ENCODE measurements at places on chromosomes 7 and 10.

GRCh38 chr7:41693150-41693997 is 9.5 kb downstream of the INHBA start:
- no peaks in the 10 kb centered on the region for H3K36me3 ChIP-seq
- H3K4me1 ChIP-seq: no peaks in the 10 kb centered on the region

GRCh38 chr7:110612680-110613079 is 478.2 kb upstream of the LRRN3 start:
- no peak overlapping the region for H3K27ac ChIP-seq
- DNase-seq: no peak
- H3K4me1 ChIP-seq: no peaks in the 10 kb centered on the region
- H3K36me3 ChIP-seq: no peaks in the 10 kb centered on the region
- H3K4me3 ChIP-seq: no peak overlapping the region

DNA sequence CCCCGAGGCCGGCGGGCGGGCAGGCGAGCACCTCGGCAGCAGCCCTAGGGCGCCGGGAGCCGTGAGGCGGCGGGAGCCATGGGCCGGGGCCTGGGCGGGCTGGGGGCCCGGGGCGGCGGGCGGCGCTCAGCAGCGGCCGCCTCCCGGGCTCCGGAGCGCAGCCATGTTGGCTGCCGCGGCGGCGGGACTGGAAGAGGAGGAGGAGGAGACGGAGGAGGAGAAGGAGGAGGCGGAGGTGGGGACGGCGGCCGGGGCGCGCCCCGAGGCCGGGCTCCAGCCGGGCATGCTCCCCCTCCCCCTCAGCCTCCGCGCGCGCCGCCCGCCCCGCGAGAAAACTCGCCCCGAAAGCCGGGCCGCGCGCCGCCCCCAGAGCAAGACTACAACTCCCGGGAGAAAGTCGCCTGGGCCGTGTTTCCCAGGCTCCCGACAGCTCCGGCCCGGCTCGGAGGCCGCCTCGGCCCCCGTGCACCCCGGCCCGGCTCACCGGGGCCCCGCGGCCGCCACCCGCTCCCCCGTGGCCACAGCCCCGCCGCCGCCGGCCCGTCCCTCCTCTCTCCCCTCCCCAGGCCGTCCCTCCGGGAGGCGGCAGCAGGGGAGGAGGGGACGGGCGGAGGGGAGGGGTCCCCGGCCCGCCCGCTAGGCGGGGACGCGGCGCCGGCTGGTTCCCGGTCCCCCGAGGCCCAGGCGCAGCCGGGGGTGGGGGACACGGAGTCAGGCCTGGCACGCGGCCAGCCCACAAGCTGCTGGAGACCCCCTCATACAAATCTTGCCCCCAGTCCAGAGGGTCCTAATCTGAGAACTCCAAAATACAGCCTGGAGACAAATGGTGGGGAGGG is at the start of gene DLG5:
Gene DLG5 (minus strand): TSS at position 190 of the 836 bp plus-strand sequence. CDS start 235 bp downstream, outside the sequence.
- H3K27me3 ChIP-seq: peaks cover 66% of the 10 kb centered on the region
- DNase-seq: peak; percentile 41
- H3K4me3 ChIP-seq: peak within 1 kb of the TSS; percentile 63
- H3K4me1 ChIP-seq: peaks cover 8% of the 10 kb centered on the region

DNA sequence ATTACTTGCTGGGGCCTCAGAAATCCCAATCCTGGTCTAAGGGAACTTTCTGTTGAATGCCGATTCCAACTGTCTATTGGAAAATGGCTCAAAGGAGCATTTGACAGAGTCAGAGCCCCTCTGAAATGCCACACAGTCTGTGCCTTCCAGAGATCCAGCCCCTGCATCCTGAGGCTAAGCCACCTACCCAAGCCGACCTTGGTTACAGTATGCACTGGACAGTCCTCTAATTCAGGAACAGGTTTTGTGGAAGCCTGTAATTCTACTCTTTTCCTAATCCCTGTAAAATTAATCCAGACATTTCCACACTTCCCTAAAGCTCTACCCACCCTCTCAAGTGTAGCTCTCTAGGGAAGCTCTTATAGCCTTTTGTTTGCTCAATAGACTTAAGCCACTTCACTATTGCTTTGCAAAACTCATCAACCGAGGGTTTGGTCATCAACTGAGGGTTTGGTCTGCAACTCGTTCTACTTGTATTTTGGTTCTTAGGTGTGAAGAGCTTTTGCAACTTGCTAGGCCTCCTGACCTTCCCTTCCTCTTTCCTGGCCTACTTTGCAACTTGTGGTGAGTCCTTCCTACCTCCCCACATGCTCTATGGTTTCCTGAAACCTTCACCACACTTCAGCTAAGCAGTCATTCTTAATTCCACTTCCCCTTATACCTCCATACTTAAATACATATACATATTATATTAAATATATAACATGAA is 364.8 kb downstream of the SFMBT2 start:
- DNase-seq: no peak
- no peaks in the 10 kb centered on the region for H3K27me3 ChIP-seq
- peaks cover 5% of the 10 kb centered on the region for H3K4me1 ChIP-seq
- peaks cover 2% of the 10 kb centered on the region for H3K36me3 ChIP-seq
- H3K4me3 ChIP-seq: no peak overlapping the region
- H3K27ac ChIP-seq: no peak overlapping the region

- peaks cover 26% of the 10 kb centered on the region for H3K27me3 ChIP-seq
- H3K4me3 ChIP-seq: no peak overlapping the region
- H3K4me1 ChIP-seq: no peaks in the 10 kb centered on the region
- peaks cover 2% of the 10 kb centered on the region for H3K36me3 ChIP-seq
- DNase-seq: no peak
These were observed 60.8 kb downstream of the PTTG1IP2 start for GRCh38 chr7:90530263-90530662.

DNA sequence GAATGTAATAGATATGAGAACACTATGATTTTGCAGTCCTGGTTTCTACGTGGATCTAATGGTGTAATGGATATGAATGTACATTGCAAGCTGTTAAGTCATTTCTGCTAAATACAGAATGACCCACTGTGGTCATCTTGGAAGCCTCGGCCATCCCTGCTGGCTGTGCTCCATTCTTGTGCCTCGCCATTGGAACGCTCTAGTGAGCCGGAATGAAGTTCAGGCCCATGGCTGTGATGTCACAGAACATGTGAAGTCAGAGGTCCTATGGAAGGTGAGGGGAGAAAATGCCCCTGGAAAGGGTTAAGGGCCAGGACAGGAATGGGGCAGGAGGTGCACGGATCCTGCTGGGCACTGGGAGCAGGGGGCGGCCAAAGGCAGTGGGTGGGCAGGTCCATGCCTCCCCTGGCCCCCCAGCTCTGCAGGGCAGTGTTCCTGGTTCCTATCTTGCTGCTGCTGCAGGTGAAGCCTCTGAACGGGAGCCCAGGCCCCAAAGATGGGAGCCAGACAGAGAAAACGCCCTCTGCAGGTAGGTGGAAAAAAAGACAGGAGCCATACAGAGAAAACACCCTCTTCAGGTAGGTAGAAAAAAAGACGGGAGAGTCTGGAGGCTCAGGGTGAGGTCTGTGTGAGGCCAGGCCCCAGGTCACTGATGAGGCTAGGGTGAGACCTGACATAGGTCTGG is at the start of gene LLCFC1:
Gene LLCFC1 (plus strand): TSS at position 259 of the 685 bp plus-strand sequence. CDS start 138 bp downstream, at position 397.
- peak; percentile 3 for DNase-seq
- no peaks in the 10 kb centered on the region for H3K36me3 ChIP-seq
- no peaks in the 10 kb centered on the region for H3K27me3 ChIP-seq
- H3K27ac ChIP-seq: no peak within 1 kb of the TSS

DNA sequence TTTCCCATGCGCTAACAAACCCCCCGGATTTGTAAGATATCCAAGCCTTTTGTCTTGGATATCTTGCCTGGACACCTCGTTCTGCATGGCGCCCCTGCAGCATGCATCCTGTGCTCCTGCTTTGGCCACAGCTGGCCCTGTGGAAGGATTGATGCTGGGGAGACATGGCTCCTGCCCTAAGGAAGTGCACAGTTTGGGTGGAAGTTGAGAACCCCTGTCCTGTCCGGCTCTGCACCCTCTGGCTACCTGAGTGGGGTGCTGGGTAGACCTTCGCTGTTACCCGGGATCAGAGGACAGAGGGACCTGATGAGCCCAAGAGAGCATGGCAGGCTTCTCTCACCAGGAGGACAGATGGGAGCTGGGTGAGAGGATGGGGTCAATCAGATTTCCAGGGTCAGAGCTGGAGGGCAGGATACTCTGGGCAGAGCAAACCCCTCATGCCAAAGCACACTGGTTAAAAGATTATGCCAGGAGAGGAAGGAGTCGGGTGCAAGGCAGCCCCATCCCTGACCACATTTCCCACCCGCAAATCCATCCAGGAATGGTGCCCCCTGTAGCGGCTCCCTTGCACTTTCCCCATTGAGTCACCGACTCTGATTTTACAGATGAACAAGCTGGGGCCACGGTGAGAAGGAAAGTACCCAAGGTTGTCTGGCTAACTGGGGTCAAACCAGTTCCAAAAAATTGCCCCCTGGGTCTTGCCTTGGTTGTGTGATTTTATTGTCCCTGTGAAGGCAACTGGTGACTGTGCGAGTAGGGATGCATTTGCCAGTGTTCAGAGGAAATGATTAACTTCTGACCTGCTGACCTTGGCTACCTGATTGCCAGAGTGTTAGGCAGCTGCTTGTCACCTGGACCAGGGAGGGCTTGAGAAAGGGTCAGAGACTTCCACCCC is 290.1 kb upstream of the ZMIZ1 start:
- DNase-seq: no peak
- H3K36me3 ChIP-seq: no peaks in the 10 kb centered on the region
- peaks cover 3% of the 10 kb centered on the region for H3K27me3 ChIP-seq
- H3K4me3 ChIP-seq: no peak overlapping the region
- H3K27ac ChIP-seq: no peak overlapping the region

- no peak overlapping the region for H3K27ac ChIP-seq
- H3K36me3 ChIP-seq: no peaks in the 10 kb centered on the region
- no peak for DNase-seq
- H3K4me1 ChIP-seq: no peaks in the 10 kb centered on the region
- peaks cover 44% of the 10 kb centered on the region for H3K27me3 ChIP-seq
These were observed 29.5 kb upstream of the EBF3 start for GRCh38 chr10:129993621-129994020.

DNA sequence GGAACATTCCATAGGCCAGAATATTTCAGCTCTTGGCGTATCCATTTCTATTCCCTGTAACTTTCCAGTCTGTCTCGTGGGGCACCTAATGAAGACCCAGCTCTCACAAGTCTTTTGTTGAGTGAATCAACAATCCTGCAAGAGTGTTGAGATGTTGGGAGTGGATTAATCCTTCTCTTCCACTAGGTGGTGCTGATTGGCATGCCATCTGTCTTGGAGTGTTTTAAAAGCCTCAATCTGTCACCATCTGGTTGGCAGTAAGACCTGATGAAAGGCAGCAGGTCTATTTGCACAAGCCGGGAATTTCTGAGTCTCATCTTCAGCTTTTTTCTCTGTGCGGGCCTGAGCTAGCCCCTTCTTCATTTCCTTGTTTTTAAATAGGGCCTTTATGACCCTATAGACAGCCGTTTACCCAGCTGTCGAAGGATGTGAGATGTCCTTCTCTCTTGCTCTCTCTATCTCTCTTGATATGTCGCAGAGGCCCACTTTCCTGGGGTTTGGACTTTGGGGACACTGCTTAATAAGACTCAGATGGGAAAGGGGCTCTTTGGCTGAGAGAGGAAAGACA is 180.5 kb downstream of the ZNF365 start:
- peaks cover 2% of the 10 kb centered on the region for H3K36me3 ChIP-seq
- peaks cover 3% of the 10 kb centered on the region for H3K27me3 ChIP-seq
- no peak overlapping the region for H3K4me3 ChIP-seq
- no peak overlapping the region for H3K27ac ChIP-seq
- H3K4me1 ChIP-seq: no peaks in the 10 kb centered on the region

DNA sequence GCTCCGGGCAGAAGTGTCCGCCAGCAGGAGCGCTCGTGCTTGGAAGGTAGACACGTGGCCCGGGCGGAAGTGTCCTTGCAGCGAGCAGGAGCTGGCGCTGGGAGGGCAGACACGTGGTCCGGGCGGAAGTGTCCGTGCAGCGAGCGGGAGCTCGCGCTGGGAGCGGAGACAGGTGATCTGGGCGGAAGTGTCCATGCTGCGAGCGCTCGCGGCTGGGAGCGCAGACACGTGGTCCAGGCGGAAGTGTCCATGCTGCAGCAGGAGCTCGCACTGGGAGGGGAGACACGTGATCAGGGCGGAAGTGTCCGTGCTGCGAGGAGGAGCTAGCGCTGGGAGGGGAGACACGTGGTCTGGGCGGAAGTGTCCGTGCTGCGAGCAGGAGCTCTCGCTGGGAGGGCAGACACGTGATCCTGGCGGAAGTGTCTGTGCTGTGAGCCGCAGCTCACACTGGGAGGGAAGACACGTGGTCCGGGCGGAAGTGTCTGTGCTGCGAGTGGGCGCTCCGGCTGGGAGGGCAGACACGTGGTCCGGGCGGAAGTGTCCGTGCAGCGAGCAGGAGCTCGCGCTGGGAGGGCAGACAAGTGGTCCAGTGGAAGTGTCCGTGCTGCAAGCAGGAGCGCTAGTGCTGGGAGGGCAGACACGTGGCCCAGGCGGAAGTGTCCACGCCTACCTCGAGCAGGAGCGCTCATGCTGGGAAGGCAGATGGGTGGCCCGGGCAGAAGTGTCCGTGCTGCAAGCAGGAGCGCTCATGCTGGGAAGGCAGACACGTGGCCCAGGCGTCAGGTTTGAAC is 41.1 kb upstream of the PRKAR1B start:
- H3K4me1 ChIP-seq: no peaks in the 10 kb centered on the region
- no peak overlapping the region for H3K4me3 ChIP-seq
- H3K27me3 ChIP-seq: no peaks in the 10 kb centered on the region
- H3K27ac ChIP-seq: no peak overlapping the region
- no peak for DNase-seq

GRCh38 chr7:8356071-8356470 is 77.3 kb upstream of the NXPH1 start:
- no peak overlapping the region for H3K27ac ChIP-seq
- no peak for DNase-seq
- H3K36me3 ChIP-seq: no peaks in the 10 kb centered on the region
- H3K4me1 ChIP-seq: no peaks in the 10 kb centered on the region

GRCh38 chr10:15541376-15541775 is 170.3 kb upstream of the FAM171A1 start:
- no peaks in the 10 kb centered on the region for H3K36me3 ChIP-seq
- H3K4me3 ChIP-seq: no peak overlapping the region
- H3K27me3 ChIP-seq: peaks cover 5% of the 10 kb centered on the region
- H3K4me1 ChIP-seq: no peaks in the 10 kb centered on the region
- H3K27ac ChIP-seq: no peak overlapping the region

GRCh38 chr7:83166781-83167180 is 4.1 kb upstream of the PCLO start:
- peaks cover 19% of the 10 kb centered on the region for H3K27me3 ChIP-seq
- H3K36me3 ChIP-seq: no peaks in the 10 kb centered on the region
- H3K4me3 ChIP-seq: no peak overlapping the region
- H3K27ac ChIP-seq: no peak overlapping the region

DNA sequence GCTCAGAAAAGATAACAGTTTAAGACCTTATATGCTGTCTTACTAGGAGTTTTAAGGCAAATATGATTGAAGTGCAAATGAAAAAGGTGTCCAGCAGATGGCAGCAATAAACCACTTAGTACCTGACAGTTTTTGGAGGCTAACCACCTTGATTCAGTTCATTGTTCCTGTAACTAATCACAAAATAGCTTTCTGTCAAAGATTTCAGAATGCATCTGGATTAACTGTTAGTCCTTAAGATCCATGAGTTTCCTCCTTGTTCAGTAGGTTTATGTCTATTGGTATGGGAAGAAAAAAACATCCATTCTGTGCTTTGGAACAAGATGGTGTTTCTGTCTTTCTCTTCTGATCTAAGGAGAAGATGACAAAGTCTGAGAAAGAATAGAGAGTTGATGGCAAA is 46.6 kb downstream of the CCSER2 start:
- peaks cover 14% of the 10 kb centered on the region for H3K36me3 ChIP-seq
- H3K4me3 ChIP-seq: no peak overlapping the region
- no peaks in the 10 kb centered on the region for H3K27me3 ChIP-seq
- peaks cover 37% of the 10 kb centered on the region for H3K4me1 ChIP-seq
- no peak overlapping the region for H3K27ac ChIP-seq

- peak overlapping the region; percentile 25 for H3K4me3 ChIP-seq
- no peak for DNase-seq
- H3K27me3 ChIP-seq: no peaks in the 10 kb centered on the region
- H3K4me1 ChIP-seq: peaks cover 17% of the 10 kb centered on the region
- H3K27ac ChIP-seq: no peak overlapping the region
- no peaks in the 10 kb centered on the region for H3K36me3 ChIP-seq
These were observed 168.8 kb downstream of the TMEM26 start for GRCh38 chr10:61284222-61284890.

All from activated naive CD8-positive, alpha-beta T cell treated with anti-CD3 and anti-CD28 coated beads for 36 hours (primary cell).